ENCODE measurements at places on chromosomes 1 and 21. TPM values are rescaled to one million over a fixed set of nuclear protein-coding genes. Genes with fewer than 3 reads are reported as not detected.

GRCh38 chr1:89553157-89553556, 28.5 kb downstream of the LRRC8B start:
- no peak for DNase-seq

DNA sequence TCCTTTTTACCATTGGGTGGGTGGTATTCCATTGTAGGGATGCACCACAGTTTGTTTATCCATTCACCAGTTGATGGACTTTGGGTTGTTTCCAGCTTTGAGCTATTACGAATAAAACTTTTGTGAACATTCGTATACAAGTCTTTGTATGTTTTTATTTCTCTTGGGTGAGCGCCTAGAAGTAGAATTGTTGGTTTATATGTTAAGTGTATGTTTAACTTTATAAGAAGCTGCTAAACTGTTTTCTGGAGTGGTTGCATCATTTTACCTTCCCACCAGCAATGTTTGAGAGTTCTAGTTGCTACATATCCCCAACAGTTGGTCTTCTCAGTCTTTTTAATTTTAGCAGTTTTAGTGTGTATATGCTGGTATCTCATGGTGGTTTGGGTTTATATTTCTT, 132.5 kb downstream of the PEX14 start:
- DNase-seq, result no peak

Gene PLEKHA6
- total RNA-seq, result 18.7 TPM

DNA sequence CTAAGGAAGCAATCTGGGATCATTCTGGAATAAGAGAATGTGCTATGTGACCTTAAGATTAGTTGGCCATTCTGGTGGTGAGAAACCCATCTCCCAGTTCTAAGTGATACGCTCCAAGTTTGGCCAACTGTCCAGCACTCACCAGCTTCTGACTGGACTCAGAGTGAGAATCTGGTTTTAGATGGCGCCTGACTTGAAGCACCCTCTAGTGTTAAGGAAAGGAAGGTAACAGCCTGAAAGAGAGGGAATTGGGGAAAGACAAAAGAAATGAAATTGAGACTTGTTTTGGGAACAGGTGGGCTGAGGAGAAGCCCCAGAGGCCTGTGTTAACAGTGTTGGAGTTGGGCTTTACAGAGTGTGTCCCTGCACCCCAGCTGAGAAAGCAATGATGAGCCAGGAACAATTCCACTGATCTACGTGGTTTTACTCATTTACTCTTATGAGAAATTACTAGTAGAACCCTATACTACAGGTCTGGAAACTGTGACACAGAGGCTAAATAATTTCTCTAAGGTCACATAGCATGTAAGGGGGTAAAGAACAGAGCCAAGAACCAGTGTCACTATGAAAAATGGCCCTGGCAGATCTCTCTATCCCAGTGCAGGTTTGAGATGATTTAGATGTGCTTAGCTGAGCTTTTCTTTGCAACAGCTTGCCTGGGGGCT, 9.3 kb upstream of the FCAMR start:
- DNase-seq, result peak; percentile 35

Gene VWA5B1
- total RNA-seq, result not detected

Gene SFN
- total RNA-seq, result not detected

DNA sequence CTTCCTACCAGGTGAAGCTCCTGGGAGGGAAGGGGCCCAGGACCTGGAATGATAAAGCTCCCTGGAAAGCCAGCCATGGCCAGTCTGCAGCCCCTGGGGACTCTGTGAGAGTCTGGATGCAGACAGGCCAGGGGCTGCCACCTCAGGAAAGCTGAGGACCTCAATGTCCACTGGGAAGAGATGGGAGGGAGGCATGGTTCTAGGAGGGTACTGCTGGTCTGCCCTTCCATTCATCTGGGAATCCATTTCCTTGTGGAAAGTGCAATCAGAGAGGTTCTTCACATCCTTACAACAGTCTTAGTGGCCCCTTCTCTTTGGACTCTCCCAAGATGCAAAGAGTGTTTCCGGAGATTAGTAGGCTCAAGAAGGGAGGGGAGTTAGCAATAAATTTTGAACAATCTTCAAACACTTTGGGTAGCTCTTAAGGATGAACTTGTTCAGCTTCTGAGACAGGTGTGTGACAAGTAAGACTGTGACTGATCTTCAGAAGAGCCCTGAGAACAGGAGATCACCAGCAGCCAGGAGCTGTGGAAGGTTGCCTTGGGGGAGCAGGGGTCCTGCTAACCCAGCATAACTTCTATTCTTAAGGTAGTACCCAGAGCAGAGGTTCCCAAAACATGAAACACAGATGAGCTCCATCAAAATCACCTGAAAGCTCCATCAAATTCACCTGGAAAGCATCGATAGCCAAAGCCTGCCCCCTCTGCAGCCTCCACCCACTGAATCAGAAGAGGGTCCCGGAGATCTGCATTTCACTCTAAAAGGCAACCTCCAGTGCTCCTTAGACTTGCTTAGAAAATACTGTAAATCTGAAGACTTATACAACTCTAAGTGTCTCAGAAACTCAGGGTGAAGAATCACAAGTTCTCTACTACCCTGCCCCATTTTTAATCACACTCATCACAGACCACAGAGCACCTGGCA, 616 bp upstream of the LAX1 start:
- DNase-seq, result no peak

All from myocyte (in vitro differentiated cells).